Activated naive CD4-positive, alpha-beta T cell treated with anti-CD3 and anti-CD28 coated beads, Interleukin-2, amount 50 U/mL, for 72 hours (primary cell): ENCODE measurements at places on chromosomes 5 and 9.

DNA sequence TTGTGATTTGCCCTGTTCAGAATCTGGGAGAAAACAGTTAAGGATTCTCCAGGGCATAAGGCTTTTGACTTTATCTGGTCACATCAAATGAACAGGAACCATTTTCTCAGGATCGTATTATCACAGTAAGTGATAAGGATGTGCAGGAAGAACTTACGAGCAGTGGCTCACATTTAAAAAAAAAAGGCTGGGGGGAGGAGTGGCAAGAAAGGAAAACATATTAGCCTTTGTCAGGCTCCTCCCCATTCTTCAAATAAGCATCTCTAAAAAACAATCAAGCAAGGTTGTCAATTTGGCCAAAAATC, 234.3 kb upstream of the TMEM161B start:
- no peak for DNase-seq

DNA sequence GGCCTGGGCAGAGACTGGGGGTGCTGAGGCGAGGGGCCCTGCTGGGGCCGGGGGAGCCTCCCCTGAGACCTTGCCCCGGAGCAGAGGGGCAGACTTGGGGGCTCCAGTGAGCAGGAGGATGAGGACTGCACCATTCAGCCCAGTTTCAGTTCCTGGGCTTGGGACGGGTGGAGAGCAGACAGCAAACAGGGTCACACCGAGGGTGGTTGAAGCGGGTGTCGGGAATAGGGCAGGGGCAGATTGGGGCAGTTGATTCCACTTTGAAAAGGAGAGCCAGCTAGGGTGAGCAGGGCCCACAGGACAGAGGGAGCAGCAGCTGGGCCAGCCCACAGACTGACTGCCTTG, 4.5 kb downstream of the GRK6 start:
- no peak for DNase-seq

GRCh38 chr5:109451146-109451545, 41.4 kb upstream of the PJA2 start:
- no peak for DNase-seq

- DNase-seq: no peak
Measured at GRCh38 chr9:91516777-91517176, 93.1 kb upstream of the NFIL3 start.

DNA sequence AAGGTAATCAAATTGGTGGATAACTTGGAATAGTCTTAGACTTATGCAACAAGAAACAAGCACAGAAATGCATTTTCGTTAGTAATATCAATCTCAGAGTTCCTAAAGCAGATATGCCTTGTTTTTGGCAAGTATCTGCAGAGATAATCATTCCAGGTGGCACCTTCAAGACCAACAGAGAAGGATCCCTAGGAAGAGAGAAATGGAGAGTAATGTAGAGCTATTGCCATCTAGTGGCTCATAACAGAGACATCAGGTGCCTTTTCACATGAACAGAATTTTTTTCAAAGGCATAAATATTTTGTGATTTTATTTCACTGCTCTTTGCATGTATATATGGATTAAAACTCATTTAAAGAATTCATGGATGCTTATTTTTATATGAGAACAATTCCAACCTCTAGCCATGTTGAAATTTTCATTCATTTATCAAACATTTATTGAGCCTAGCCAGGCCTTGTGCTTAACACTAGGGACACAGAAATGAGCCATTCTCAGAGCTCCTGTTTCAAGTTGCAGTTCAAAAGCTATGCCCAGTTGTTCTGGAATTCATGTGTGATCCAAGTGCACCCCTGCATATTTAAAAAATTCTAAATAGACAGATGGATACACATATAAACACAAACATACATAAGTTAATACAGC, 117.5 kb upstream of the OR13F1 start:
- no peak for DNase-seq

- no peak for DNase-seq
Measured at GRCh38 chr9:132293145-132293721, 61.6 kb downstream of the SETX start.
